ENCODE measurements at places on chromosomes 13 and 19.

- no peak for DNase-seq
Observed at GRCh38 chr13:64912141-64912540, 2318.0 kb downstream of the PCDH9 start.

DNA sequence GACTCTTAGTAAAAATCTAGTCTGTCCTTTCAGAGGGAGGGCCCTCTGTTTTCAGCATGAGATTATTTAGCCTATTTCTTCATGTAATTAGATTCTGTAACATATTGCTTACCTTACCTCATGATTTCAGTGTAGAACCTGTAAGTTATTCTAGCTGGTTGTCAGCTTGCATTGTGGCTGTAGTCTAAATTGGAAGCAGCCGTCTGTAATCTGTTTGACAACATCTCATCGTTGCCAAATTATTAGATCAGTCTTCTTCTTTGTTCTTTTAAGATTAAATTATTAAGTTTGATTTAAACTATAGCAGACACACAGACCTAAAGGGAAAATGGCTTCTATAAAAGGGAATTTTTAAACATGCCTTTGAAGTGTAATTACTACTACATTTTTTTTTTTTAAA lies 34.8 kb downstream of the SLAIN1 start:
- no peak for DNase-seq

- no peak for DNase-seq
Observed at GRCh38 chr19:23262920-23263319, 12.7 kb upstream of the ZNF724 start.

DNA sequence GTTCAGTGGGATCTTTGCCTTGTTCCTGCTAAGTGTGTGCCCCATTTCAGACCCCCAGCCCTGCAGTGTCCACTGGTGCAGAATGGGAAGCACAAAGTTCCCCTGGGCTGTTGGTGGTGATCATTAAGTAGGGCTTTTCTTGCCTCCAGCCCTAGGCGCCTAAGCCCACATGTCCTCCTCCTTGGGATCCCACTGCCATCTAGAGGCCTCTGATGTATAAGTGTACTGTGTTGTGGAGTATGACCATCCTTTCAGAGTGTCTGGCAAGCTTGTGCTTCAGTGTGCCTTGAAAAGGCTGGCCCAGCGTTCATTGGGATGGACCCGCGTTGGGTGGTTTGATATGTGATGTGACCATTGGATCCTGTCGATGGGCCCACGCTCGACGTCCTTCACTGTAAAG lies 71.2 kb downstream of the WASF3 start:
- no peak for DNase-seq

GRCh38 chr13:78317030-78317429 lies 286.3 kb downstream of the POU4F1 start:
- DNase-seq, result no peak

DNA sequence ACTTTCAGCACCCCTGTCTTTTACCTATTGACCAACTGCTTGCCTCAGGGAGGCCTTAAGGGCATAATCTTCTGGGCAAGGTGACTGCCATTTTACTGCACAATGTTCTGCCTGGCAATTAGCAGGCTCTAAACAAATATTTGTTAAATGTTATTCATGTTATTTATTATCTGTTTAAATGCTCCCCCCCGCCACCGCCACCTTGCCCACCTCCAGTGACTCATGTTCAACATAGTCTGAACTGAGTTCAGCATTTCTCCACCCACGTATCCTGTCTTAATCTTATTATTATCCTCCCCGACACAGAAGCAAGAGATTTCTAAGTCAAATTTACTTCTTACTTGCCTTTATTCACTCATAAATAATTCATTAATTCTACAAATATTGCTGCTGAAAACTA lies 144.8 kb downstream of the LIG4 start:
- no peak for DNase-seq

DNA sequence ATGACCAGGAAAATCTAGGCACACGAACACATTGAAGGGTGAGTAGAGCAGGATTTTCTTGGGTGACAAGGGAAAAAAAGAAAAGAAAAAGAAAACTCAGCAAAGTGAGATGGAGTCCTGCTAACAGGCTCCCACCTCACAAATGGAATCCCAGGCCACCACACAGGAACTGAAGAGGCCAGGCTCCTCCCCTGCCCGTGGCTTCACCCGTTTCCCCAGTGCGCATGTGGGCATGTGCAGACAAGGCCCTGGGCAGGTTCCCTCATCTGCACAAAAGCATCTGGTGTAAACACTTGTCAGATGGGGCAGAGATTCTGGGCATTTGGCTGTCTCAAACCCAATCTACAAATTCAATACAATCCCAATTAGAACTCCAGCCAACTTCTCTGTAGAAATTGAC lies 24.5 kb downstream of the CFAP97D2 start:
- DNase-seq, result peak; percentile 29

Data from activated T-cell treated with anti-CD3 and anti-CD28 coated beads, Interleukin-2, amount 50 U/mL, for 72 hours (primary cell).